ENCODE measurements at places on chromosomes 7 and 10.

GRCh38 chr7:131581241-131582051 is 25.0 kb upstream of the PODXL start:
- DNase-seq: no peak

DNA sequence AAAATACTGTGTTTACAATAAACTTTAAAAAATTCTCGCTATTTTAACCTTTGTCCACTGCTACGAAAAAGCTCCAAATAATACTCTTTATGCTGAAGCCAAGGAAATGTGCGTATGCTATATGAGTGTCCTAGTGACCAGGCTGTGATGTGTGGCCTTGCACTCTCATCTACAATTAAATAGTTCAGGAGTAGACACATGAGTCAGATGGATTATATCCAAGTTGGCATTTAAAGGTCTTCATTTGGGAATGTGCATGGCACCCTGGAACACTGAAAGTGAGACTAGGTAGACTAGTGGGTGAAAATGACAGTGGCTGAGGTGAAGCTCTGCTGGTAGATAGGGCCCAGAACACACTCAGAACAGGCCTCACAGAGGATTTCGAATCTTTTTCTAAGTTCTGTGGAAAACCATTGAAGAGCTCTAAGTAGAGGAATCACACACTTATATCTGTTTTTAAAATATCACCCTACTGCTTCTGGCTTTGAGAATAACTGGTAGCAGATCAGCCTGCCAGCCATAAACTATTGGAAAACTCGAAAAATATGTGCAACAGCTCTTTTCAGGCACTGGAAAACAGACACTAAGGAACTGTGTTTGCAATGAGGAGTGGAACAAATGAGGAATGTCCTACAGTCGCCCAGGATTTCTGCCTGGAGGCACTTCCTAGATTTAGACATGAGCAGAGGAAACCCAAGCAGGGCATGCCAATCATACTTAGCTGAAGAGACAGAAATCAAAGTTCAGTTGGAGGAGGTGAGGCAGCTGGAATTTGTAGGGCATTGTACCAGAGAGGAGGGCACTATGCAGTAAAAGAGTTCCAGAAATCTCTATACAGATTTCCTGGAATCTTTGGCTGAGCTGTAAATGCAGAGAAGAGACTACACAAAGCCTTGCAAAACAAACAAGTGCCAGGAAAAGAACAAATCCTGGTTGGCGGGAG is 603.8 kb upstream of the LRRTM3 start:
- no peak for DNase-seq

DNA sequence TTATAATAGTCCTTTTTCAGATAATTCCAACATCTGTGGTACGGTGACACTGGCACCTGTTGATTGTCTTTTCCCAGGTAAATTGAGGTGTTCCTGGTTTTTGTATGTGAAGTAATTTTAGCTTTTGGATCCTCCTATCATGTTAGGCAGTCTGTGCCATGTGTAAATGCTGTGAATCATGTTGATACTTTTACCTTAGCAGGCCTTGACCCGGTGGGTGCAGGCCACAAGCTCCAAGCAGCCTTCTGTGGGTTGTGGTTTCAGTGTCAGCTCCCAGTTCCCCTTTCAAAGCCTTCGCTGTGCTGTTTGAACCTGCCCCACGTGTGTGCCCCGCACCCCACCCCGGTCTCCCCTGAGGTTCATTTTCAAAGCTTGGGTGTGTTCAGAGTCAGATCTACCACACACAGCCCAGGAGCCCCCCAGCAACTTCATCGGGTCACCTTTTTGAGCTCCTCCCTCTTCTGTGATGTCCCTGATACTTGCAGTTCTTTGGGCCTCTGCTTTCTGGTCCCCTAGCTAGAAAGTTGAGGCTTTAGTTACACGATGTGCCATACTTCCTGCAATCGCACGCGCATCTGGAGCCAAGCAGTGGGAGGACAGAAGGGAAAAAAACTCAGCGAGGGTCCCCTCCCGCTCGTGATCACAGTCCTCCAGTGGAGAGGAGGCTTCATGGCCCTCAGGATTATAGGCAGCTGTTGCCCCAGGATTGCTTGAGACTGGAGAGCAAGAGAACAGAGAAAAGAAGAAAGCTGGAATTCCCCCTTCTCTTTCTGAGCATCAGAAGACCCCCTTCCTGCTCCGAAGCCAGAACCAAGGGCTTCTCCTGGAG is 8.7 kb upstream of the BHLHA15 start:
- no peak for DNase-seq

DNA sequence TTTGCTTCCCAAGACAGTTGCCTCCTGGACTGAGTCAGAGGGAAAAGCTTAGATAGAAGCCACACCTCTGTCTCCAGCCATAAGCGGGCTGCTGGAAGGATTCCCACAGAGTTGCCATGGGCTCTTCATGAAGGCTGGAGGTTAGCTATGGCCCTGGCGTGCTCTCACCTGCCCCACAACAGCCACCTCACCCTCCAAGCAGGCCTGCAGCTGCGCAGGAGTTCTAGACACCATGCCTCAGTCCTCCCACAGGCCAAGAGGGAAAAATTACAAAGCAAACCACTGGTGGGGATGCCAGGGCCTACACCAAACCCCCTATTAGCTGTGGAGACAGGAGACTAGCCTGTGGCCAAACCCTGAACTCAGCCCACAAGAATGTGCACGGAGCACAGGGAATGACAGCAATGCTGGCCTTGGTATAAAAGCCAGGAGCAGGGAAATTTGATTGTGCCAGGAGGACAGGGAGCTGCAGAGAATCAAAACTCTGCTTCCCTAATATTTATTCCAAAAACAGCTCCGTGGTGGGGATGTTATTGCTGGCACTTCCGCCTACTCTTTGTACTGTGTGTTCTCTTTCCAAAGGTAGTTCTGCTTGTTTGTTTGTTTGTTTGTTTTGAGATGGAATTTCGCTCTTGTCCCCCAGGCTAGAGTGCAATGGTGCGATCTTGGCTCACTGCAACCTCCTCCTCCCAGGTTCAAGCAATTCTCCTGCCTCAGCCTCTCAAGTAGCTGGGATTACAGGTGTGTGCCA is 60.3 kb upstream of the STK17A start:
- DNase-seq: no peak

DNA sequence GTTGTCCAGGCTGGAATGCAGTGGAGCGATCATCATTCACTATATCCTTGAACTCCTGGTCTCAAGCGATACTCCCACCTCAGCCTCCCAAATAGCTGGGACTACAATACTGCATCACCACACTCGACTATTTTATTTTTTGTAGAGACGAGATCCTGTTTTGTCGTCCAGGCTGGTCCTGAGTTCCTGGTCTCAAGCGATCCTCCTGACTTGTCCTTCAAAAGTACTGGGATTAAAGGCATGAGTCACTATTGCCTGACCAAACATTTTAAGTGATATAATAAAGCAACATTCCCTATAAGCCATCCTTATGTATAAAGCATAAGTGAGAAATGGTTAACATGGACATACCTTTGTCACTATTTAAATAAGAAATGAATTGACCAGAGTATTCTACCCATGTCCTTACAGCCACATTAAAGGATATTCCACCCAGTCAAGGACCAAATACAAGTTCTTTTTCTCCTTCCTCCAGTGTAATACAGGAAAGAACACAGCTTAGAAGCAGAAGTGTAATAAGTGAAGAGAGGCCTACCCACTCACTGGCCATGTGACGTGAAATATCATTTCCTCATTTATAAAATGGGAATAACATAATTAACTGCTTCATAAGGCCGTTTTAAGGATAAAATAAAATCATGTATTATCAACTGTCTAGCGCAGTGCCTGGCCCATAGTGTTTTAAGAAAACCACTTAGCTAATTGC is 82.0 kb downstream of the DOCK4 start:
- DNase-seq: no peak

- no peak for DNase-seq
Measured at GRCh38 chr7:81299711-81300110, 380.9 kb upstream of the SEMA3C start.

GRCh38 chr7:351256-351655 is 61.3 kb downstream of the FOXL3 start:
- DNase-seq: no peak

- no peak for DNase-seq
Measured at GRCh38 chr10:121998462-121998861, 9.5 kb downstream of the TACC2 start.

DNA sequence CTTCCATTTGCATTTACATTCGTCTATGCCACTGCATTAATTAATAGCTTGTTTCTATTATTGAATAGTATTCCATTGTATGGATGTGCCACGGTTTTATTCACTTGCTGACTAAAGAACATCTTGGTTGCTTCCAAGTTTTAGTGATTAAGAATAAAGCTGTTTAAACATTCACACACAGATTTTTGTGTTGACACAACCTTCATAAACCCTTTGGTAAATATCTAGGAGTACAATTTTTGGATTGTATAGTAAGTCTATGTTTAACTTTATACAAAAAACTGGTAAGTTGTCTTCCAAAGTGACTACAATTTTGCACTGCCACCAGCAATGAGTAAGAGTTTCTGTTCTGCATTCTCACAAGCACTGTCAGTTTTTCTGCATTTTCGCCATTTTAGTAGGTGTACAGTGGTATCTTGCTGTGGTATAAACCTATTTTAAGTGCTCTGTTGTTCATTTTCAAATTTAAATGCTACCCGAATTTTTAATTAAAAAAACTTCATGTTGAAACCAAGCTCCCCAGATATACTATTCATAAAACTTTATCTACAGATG is 121.4 kb downstream of the RNF133 start:
- no peak for DNase-seq

DNA sequence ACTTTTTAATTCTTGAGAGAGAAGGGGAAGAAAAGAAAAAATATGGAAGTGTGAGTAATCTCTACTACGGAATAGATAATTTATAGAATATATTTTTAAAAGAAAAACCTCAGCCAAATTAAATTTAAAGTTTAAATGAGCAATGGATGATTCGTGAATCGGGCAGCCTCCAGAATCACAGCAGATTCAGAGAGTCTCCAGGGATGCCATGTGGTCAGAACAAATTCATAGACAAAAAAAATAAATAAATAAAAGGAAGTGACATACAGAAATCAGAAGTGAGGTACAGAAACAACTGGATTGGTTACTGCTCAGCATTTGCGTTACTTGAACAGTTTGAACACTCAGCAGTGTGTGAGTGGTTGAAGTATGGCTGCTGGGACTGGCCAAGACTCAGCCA is 53.0 kb downstream of the PHYHIPL start:
- DNase-seq: no peak

DNA sequence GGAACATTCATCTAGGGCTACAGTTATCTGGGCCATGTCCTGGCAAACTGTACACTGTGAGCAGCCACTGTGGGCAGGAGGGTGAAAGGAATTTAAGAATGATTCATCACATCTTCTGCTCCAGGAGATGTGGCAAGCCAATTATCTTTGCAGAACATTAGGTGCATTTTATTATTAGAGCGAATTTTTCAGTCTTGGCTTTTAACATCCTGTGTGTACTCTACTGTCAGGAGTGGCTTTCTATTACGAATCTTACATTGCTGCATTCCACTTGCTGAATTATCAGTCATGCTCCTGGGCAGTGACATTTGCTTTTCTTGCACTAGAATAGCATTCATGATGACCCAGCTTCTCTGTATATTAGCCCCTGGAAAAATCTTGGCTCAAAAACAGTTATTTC is 109.2 kb upstream of the TARP start:
- no peak for DNase-seq

DNA sequence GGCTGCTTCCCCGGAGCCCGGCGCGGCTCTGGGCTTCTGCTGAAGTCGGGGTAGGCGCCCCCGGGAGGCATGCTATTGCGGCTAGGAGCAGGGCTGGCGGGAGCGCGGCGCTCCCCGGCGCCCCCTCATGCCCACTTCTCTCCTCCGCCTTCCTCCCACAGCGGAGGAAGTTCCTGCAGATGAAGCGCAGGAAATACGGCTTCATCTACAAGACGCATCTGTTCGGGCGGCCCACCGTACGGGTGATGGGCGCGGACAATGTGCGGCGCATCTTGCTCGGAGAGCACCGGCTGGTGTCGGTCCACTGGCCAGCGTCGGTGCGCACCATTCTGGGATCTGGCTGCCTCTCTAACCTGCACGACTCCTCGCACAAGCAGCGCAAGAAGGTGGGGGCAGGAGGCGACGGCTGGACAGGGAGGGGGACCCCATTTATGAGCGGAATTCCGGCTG is 479 bp downstream of the CYP26A1 start:
- no peak for DNase-seq

DNA sequence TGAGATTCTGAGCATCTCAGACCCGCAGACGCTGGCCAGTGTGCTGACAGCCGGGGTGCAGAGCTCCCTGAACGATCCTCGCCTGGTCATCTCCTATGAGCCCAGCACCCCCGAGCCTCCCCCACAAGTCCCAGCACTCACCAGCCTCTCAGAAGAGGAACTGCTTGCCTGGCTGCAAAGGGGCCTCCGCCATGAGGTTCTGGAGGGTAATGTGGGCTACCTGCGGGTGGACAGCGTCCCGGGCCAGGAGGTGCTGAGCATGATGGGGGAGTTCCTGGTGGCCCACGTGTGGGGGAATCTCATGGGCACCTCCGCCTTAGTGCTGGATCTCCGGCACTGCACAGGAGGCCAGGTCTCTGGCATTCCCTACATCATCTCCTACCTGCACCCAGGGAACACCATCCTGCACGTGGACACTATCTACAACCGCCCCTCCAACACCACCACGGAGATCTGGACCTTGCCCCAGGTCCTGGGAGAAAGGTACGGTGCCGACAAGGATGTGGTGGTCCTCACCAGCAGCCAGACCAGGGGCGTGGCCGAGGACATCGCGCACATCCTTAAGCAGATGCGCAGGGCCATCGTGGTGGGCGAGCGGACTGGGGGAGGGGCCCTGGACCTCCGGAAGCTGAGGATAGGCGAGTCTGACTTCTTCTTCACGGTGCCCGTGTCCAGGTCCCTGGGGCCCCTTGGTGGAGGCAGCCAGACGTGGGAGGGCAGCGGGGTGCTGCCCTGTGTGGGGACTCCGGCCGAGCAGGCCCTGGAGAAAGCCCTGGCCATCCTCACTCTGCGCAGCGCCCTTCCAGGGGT is 703 bp downstream of the RBP3 start:
- no peak for DNase-seq

GRCh38 chr10:114709984-114710383 is 51.9 kb upstream of the ABLIM1 start:
- no peak for DNase-seq

DNA sequence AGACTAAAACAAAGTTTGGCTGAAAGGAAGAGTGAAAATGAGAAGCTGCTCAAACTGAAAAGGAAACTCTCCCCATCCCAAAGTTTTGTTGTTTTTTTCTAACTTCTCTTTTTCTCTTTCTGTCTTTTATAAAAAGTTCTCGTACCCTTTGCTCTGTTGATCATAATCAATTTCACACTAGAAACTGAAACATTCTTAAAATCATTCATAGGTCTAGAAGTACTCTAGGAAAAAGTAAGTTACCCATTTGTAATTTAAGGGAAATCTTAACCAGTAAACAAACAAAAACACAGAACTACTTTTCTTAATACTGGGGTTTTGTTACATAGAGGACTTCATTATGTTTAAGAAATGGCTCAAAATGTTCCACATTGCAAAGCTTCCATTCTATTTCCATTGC is 339.8 kb downstream of the SEMA3D start:
- no peak for DNase-seq

GRCh38 chr7:159218607-159219006 is 73.9 kb upstream of the VIPR2 start:
- no peak for DNase-seq

DNA sequence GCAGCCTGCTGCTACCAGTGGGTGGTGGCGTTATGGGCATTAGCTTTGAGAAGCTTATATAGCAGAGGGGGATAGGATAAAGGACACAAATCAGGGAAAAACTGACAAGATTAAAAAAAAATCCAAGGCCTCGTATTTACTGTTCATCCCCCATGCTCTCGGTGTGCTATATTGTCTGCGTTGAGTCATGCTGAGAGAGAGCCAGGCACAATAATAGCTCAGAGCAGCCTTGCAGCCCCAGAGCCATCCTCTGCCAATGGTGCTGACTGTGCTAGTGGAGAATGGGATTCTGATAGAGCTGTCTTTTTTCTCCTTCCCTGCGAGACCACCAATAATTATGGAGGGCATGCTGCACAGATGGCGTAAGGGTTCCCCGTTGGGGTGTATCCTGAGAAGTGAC is 51.7 kb upstream of the FZD1 start:
- DNase-seq: no peak

All from HCEC 1CT (cell line).